Cortex of kidney (tissue), 1 donor: ENCODE measurements at places on chromosomes 5 and 9.

- no peak for DNase-seq
These were observed 197.3 kb upstream of the ADAMTS16 start for GRCh38 chr5:4942831-4943178.

- no peak for DNase-seq
These were observed 27.3 kb downstream of the SMC5 start for GRCh38 chr9:70285981-70286598.

DNA sequence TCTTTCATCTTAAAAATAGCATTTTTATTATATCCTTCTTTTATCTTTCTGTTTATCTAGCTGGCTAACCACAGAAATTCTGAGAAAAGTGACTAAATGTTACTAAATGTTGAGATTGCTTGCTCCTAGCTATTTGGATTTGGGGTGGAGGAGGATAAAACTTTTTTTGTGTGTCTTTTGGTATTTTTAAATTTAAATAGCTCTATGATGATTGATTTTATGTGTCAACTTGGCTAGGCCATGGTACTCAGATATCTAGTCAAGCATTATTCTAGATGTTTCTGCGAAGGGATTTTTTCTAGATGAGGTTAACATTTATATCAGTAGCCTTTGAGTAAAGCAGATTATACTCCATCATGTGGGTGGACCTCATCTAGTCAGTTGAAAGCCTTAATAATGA lies 75.0 kb downstream of the GCNT1 start:
- no peak for DNase-seq

GRCh38 chr9:95090871-95091577 lies 226.5 kb downstream of the FANCC start:
- DNase-seq: no peak

GRCh38 chr9:5632540-5632939 lies 3.6 kb downstream of the RIC1 start:
- no peak for DNase-seq

GRCh38 chr9:35112257-35113020 lies 3.2 kb downstream of the ATOSB start:
- DNase-seq: no peak

DNA sequence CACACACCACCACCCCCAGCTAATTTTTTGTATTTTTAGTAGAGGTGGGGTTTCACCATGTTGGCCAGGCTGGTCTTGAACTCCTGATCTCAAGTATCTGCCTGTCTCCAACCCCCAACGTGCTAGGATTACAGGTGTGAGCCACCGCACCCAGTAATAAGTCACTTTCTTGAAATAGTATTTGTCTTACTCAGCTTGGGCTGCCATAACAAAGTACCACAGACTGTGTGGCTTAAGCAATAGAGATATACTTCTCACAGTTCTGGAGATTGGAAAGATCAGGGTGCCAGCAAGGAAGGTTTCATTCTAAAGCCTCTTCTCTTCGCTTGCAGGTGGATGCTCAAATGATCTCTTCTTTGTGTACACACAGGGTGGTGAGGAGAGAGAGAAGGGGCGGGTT lies 99.8 kb downstream of the ARRDC3 start:
- DNase-seq: no peak

- no peak for DNase-seq
These were observed 85.3 kb downstream of the ZSWIM6 start for GRCh38 chr5:61417340-61417739.

- no peak for DNase-seq
These were observed 1312.0 kb upstream of the WWC1 start for GRCh38 chr5:166979307-166979895.

DNA sequence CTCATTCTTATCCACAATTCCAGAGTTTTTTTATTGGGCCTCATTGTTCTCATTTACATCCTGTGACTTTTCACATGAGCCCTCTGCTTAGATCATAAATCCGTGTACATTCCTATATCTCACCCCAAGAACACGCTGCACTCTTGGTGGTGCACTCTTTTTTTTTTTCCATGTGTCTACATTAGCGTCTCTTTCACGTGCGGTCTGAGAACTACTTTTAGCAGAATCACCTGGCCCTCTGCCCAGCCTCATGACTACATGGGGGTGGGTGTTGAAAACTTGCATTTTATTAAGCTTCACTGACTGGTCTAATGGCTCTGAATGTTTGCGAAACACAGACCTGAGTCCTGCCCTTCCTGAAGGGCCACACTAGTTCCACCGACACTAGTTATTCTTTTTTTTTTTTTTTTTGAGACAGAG lies 18.6 kb downstream of the C9orf57 start:
- DNase-seq: no peak

DNA sequence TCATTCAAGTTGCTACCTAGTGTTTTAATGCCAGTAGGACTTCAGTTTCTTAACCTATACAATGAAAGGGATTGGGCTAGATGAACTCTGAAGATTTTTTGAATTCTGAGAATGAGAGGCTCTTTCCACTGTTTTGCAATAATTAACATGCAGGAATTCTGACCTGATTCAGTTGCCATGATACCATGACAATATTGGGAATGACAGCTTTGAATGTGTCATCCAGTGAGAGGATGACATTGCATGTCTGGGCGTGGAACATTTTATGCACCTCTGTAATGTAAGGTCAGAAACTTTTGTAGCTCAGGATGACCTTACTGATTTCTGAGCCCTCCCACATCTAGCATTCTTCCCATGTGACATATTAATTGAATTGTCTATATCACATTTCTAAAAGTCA lies 30.6 kb upstream of the SPINK5 start:
- DNase-seq: no peak

- DNase-seq: no peak
These were observed 356.0 kb downstream of the DMAC1 start for GRCh38 chr9:7443541-7443940.

DNA sequence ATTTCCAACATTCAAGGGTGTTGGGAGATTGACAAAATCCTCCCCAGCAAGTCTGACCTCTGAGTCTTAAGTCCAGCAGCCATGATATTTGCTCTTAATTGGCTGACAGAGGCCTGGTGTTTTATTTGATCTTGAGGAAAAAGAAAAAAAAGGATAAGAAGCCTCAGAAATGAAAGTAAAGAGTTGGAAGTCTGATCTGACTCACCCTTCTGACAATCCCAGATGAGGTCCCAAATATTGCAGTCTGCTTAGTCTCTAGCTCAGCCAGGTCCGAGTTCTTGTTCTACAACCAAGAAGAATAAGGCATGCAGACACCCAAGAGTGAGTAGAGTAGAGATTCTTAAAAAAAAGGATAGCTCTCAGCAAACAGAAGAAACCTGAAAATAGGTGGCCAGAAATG lies 632.5 kb upstream of the ST8SIA4 start:
- DNase-seq: no peak
